ENCODE measurements at places on chromosomes 7 and 10. TPM values are rescaled to one million over a fixed set of nuclear protein-coding genes. Genes with fewer than 3 reads are reported as not detected.

The CRTAC1 gene
- not detected for total RNA-seq

The CDNF gene
- total RNA-seq = 1.6 TPM

The PNLIPRP2 gene
- not detected for total RNA-seq

The SPOCK2 gene
- 139 TPM for total RNA-seq

The GNGT1 gene
- total RNA-seq = not detected

The RBM20 gene
- total RNA-seq = not detected

The POR gene
- 76.6 TPM for total RNA-seq

DNA sequence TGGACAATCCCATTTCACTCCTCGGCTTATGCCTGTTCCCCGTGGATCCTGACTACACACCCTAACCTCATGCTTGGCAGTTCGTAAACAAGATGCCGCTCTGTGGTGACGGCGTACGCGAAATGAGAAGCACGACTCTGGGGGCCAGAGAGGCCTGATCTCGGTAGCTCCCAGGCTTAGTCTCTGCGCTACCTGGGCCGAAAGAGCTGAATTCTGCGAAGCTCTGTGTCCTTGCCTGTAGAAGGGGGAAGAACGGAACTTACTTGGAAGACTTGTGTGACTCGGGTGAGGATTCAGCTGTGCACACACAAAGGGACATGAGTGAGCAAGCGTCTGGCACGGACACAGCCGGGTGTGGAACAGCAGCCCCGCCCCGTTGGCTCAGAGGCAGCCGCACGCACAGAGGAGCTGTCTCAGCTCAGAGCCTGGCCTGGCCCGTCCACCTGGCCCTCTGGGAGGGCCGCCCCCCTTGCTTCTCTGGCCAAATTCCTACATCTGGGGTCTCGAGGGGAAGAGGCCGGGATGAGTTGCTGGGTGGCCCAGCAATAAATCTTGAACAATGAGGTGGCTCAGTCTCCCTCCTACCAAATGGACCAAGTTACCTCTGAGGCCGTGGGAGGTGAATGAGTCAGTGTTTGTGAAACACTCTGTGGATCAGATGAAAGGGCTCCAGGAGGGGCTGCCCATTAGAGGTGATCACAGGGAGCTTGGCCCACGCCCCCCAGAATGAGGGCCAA, 83.8 kb downstream of the PDGFA start:
- no peaks in the 10 kb centered on the region for H3K4me1 ChIP-seq
- H3K4me3 ChIP-seq = no peak overlapping the region
- no peak for DNase-seq
- no peaks in the 10 kb centered on the region for H3K27me3 ChIP-seq
- no peak overlapping the region for H3K27ac ChIP-seq
- H3K36me3 ChIP-seq = no peaks in the 10 kb centered on the region

DNA sequence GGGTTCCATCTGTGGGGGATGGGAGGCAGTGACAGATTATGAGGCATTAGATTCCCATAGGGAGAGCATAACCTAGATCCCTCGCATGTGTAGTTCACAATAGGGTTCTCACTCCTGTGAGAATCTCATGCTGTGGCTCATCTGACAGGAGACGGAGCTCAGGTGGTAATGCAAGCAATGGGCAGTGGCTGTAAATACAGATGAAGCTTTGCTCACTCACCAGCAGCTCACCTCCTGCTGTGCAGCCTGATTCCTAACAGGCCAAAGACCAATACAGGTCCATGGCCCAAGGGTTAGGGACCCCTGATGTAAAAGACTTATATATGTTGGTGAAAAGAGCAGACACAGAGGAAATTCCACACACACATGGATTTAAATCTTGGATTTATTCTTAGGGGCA, 370.2 kb downstream of the NRG3 start:
- H3K4me1 ChIP-seq = no peaks in the 10 kb centered on the region
- no peak overlapping the region for H3K4me3 ChIP-seq
- no peak for DNase-seq
- H3K27me3 ChIP-seq = no peaks in the 10 kb centered on the region

DNA sequence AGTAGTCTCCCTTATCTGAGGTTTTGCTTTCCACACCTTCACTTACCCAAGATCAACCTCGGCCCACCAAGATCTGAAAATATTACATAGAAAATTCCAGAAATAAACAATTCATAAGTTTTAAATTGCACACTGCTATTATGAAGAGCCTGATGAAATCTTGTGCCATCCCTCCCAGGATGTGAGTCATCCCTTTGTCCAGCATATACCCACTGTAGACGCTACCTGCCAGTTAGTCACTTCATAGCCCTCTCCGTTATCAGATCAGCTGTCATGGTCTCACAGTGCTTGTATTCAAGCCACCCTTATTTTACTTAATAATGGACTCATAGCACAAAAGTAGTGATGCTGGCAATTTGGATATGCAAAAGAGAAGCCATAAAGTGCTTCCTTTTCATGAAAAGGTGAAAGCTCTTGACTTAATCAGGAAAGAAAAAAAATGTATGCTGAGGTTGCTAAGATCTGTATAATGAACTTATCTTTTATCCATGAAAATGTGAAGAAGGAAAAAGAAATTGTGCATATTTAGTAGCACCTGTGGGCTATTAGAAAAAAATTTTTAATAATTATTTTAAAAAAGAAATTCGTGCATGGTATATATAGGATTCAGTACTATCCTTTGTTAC, 9.8 kb upstream of the MRPS16 start:
- no peaks in the 10 kb centered on the region for H3K4me1 ChIP-seq
- H3K27me3 ChIP-seq = no peaks in the 10 kb centered on the region
- H3K36me3 ChIP-seq = no peaks in the 10 kb centered on the region
- no peak overlapping the region for H3K27ac ChIP-seq

GRCh38 chr10:129580901-129581300, 113.9 kb downstream of the MGMT start:
- no peaks in the 10 kb centered on the region for H3K36me3 ChIP-seq
- H3K27me3 ChIP-seq = no peaks in the 10 kb centered on the region
- H3K4me3 ChIP-seq = no peak overlapping the region
- H3K27ac ChIP-seq = no peak overlapping the region
- DNase-seq = no peak
- no peaks in the 10 kb centered on the region for H3K4me1 ChIP-seq

GRCh38 chr7:11648101-11648500, 183.9 kb downstream of the THSD7A start:
- H3K27me3 ChIP-seq = no peaks in the 10 kb centered on the region
- H3K4me3 ChIP-seq = no peak overlapping the region
- no peak for DNase-seq
- H3K36me3 ChIP-seq = no peaks in the 10 kb centered on the region

GRCh38 chr10:65611592-65611991, 1314.2 kb upstream of the LRRTM3 start:
- no peaks in the 10 kb centered on the region for H3K36me3 ChIP-seq
- H3K27me3 ChIP-seq = no peaks in the 10 kb centered on the region
- no peak for DNase-seq
- H3K27ac ChIP-seq = no peak overlapping the region
- no peak overlapping the region for H3K4me3 ChIP-seq
- no peaks in the 10 kb centered on the region for H3K4me1 ChIP-seq

GRCh38 chr7:104895522-104896236, 118.3 kb upstream of the KMT2E start:
- peaks cover 2% of the 10 kb centered on the region for H3K27me3 ChIP-seq
- no peaks in the 10 kb centered on the region for H3K4me1 ChIP-seq
- DNase-seq = no peak

DNA sequence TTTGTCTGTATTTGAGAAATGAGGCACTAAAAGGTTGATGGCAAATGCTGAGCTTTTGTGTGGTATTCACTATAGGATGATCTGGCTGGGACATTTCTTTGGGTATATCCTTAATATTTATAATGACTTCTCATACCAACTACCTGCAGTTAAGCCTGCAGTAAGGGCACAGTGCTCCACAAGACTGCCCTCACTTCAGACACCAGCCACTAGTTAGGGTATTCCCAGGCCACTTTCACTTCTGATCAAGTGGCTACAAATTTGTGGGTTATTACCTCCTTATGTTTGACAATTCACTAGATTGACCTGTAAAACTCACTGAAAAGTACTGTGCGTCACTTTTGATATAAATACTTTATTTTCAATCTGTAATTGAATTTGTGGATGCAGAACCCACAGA, 20.3 kb downstream of the CCDC126 start:
- DNase-seq = no peak
- no peak overlapping the region for H3K27ac ChIP-seq
- no peaks in the 10 kb centered on the region for H3K4me1 ChIP-seq

- H3K36me3 ChIP-seq = no peaks in the 10 kb centered on the region
- H3K27ac ChIP-seq = no peak overlapping the region
- no peaks in the 10 kb centered on the region for H3K4me1 ChIP-seq
- no peak for DNase-seq
- H3K27me3 ChIP-seq = no peaks in the 10 kb centered on the region
- no peak overlapping the region for H3K4me3 ChIP-seq
These were observed 181.8 kb upstream of the FERD3L start for GRCh38 chr7:19327018-19327417.

GRCh38 chr7:117071551-117071950, 118.2 kb downstream of the ST7 start:
- H3K4me1 ChIP-seq = no peaks in the 10 kb centered on the region
- H3K4me3 ChIP-seq = no peak overlapping the region
- H3K27ac ChIP-seq = no peak overlapping the region
- no peak for DNase-seq

GRCh38 chr10:47380341-47381102, 3.6 kb downstream of the ZNF488 start:
- H3K27me3 ChIP-seq = no peaks in the 10 kb centered on the region
- no peaks in the 10 kb centered on the region for H3K36me3 ChIP-seq
- H3K27ac ChIP-seq = no peak overlapping the region

- no peaks in the 10 kb centered on the region for H3K27me3 ChIP-seq
- H3K4me1 ChIP-seq = peaks cover 34% of the 10 kb centered on the region
- peaks cover 4% of the 10 kb centered on the region for H3K36me3 ChIP-seq
- H3K4me3 ChIP-seq = no peak overlapping the region
- H3K27ac ChIP-seq = no peak overlapping the region
- no peak for DNase-seq
These were observed 39.5 kb downstream of the TSPAN14 start for GRCh38 chr10:80493522-80494051.

GRCh38 chr7:14235056-14235455, 245.6 kb upstream of the ETV1 start:
- H3K36me3 ChIP-seq = no peaks in the 10 kb centered on the region
- H3K4me3 ChIP-seq = no peak overlapping the region
- H3K4me1 ChIP-seq = no peaks in the 10 kb centered on the region
- no peak for DNase-seq

- no peaks in the 10 kb centered on the region for H3K36me3 ChIP-seq
- no peak overlapping the region for H3K27ac ChIP-seq
- DNase-seq = no peak
- peaks cover 3% of the 10 kb centered on the region for H3K4me1 ChIP-seq
These were observed 39.7 kb downstream of the ODAD2 start for GRCh38 chr10:27959093-27959715.

GRCh38 chr7:74317146-74317782, 28.1 kb downstream of the CLIP2 start:
- H3K27me3 ChIP-seq = no peaks in the 10 kb centered on the region
- no peak overlapping the region for H3K4me3 ChIP-seq
- no peaks in the 10 kb centered on the region for H3K36me3 ChIP-seq
- DNase-seq = no peak
- H3K27ac ChIP-seq = no peak overlapping the region

- no peaks in the 10 kb centered on the region for H3K36me3 ChIP-seq
- H3K27me3 ChIP-seq = no peaks in the 10 kb centered on the region
- no peaks in the 10 kb centered on the region for H3K4me1 ChIP-seq
- no peak overlapping the region for H3K27ac ChIP-seq
- DNase-seq = no peak
These were observed 43.3 kb upstream of the EZH2 start for GRCh38 chr7:148927123-148928045.

DNA sequence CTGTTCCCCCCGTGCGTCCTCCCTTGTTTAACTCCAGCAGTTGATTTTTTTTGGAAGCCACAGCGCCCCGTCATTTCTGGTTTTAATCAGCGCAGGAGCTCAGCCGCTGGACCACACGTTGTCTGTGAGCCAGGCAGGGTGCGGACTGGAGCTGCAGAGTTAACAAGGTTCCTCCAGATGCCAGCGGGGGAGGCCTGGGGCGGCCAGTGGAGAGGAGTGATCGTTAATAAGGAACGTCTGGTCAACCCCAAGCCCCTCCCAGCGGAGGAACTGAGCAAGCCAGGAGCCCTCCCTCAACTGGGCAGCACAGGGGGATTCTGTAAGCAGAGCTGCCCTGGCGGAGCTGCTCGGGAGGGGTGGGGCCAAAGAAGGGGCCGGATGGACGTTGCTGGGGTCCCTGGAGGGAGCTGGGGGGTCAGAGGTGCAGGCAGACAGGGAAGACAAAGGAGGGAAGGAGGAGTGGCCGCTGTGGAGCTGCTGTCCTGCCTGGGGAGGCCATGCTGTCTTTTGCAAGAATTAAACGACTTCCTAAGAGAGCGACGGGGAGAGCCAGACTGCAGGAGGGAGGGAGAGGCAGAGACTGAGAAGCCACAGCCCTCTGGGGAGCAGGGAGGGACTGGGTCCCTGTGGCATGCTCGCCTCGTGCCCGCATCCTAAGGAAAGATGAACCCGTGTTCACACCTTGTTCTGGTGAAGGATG, 537.1 kb upstream of the FOXK1 start:
- DNase-seq = no peak
- H3K27me3 ChIP-seq = peaks cover 6% of the 10 kb centered on the region
- H3K27ac ChIP-seq = no peak overlapping the region

- H3K4me1 ChIP-seq = no peaks in the 10 kb centered on the region
- H3K4me3 ChIP-seq = no peak overlapping the region
- DNase-seq = no peak
- H3K27me3 ChIP-seq = no peaks in the 10 kb centered on the region
- H3K36me3 ChIP-seq = no peaks in the 10 kb centered on the region
These were observed 119.0 kb downstream of the PTPN20 start for GRCh38 chr10:47030191-47030703.

GRCh38 chr10:114925587-114926586, 12.1 kb upstream of the TRUB1 start:
- no peak overlapping the region for H3K27ac ChIP-seq
- no peaks in the 10 kb centered on the region for H3K4me1 ChIP-seq
- H3K27me3 ChIP-seq = no peaks in the 10 kb centered on the region

GRCh38 chr7:50273870-50274269, 30.6 kb upstream of the IKZF1 start:
- peak overlapping the region; percentile 4 for H3K27ac ChIP-seq
- H3K27me3 ChIP-seq = no peaks in the 10 kb centered on the region
- DNase-seq = no peak
- H3K4me3 ChIP-seq = no peak overlapping the region
- no peaks in the 10 kb centered on the region for H3K36me3 ChIP-seq

GRCh38 chr10:30040597-30040996, 18.8 kb downstream of the JCAD start:
- H3K27me3 ChIP-seq = peaks cover 6% of the 10 kb centered on the region
- H3K4me1 ChIP-seq = peaks cover 3% of the 10 kb centered on the region
- DNase-seq = no peak
- H3K4me3 ChIP-seq = no peak overlapping the region
- no peak overlapping the region for H3K27ac ChIP-seq

DNA sequence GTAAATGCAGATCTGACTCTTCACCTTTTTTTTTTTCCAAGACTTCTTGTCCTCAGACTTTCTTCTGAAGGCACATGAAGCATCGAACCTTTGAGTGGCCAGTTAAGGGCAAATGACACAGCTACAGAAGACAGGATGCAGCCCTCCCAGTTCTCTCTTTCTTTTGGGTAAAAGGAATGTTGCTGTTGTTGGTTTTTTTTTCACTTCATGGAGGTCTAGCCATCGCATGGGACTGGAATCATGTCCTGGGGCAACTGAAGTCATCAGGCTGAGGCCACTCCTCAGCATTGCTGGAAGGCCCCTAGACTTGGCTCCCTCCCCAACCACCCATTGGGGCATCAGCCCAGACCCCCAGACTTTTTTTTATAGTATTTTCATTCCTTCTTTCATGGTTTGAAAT, 896.5 kb downstream of the SORCS1 start:
- no peaks in the 10 kb centered on the region for H3K27me3 ChIP-seq
- no peaks in the 10 kb centered on the region for H3K36me3 ChIP-seq
- no peak overlapping the region for H3K4me3 ChIP-seq

Measured in B cell (primary cell).